ENCODE measurements at places on chromosomes 16 and 17. TPM values are rescaled to one million over a fixed set of nuclear protein-coding genes. Genes with fewer than 3 reads are reported as not detected.

- DNase-seq = no peak
Observed at GRCh38 chr17:50931144-50931908, 65.2 kb upstream of the TOB1 start.

DNA sequence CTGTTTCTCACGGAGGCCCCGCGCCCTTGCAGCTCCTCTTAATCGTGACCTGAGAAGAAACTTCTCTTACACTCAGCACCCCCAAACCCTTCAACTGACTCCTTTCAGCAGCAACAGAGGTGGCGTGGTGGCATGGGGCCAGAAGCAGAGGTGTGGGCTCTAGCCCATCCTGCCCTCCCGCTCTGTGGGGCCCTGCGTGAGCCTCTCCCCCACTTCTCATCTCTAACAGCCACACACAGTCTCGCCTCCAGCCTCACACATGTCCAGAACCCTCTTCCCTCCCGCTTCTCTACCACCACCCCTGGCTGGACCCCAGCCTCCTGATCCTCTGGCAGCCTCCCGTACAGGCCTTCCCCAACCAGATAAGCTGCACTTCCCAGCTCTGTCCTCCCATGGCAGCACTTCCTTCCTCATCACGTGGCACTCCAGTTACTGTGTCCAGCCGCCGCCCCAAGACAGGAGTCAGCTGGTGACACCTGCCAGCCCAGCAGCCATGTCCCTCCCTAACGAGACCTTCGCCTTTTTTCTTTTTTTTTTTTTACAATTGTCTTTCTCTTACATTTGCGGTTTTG lies 30.5 kb downstream of the NSMCE1 start:
- no peak for DNase-seq

- no peak for DNase-seq
Observed at GRCh38 chr17:79803997-79804855, 7.3 kb upstream of the CBX8 start.

GRCh38 chr17:13961265-13961664 lies 108.0 kb upstream of the COX10 start:
- no peak for DNase-seq

DNA sequence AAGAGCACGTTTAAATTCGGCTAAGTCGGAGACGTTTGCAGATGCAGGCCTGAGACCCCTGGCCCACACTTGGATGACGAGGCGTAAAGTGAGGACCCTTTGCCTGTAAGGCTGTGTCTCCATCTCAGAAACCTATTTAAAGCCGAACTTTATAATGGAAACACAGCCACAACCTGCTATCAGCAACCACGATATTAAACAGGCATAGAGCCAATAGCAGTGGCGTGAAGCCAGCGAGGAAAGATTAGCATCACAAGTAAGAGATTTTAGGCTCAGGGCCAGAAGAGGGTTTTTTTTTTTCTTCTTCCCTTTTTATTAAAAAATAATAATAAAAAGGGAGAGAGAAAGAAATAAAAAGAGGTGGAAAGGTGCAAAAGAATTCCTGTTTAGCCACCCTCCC lies 111.3 kb upstream of the NOL11 start:
- no peak for DNase-seq

GRCh38 chr17:78940708-78941107 lies 15.5 kb upstream of the TIMP2 start:
- no peak for DNase-seq

DNA sequence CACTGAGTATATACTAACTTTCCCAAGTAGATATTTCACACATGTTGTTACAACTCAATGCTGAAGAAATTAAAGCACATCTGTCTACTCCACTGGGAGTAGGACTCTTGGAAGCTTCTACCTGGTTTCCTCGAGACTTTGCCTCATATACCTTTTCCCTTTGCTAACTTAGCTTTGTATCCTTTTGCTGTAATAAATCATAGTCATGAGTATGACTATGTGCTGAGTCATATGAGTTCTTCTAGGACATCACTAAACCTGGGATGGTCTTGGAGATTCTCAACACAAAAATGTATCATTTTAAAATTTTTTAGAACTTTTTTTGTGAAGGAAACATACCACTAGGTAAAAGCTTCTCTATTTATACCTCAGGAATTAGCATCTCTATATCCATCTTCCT lies 39.8 kb downstream of the ABCA5 start:
- no peak for DNase-seq

GRCh38 chr16:6852643-6853225 lies 479.9 kb upstream of the RBFOX1 start:
- no peak for DNase-seq

ABCC6 gene
- total RNA-seq = 1.5 TPM

PPM1E gene
- 2.2 TPM for total RNA-seq

SMTNL2 gene
- not detected for total RNA-seq

LRRC46 gene
- total RNA-seq = 0.35 TPM

ZNF830 gene
- total RNA-seq = 12.0 TPM
